ENCODE measurements at places on chromosomes 4 and X.

GRCh38 chr4:26406346-26406975, 83.8 kb downstream of the CCKAR start:
- DNase-seq: no peak

- no peak for DNase-seq
Measured at GRCh38 chrX:103063918-103064434, at the start of gene BEX1. Gene BEX1, minus strand, starts transcription at chrX:103064171. Its CDS starts 897 bp downstream, at chrX:103063274.

GRCh38 chr4:55931043-55931442, 17.7 kb upstream of the CEP135 start:
- DNase-seq: no peak

DNA sequence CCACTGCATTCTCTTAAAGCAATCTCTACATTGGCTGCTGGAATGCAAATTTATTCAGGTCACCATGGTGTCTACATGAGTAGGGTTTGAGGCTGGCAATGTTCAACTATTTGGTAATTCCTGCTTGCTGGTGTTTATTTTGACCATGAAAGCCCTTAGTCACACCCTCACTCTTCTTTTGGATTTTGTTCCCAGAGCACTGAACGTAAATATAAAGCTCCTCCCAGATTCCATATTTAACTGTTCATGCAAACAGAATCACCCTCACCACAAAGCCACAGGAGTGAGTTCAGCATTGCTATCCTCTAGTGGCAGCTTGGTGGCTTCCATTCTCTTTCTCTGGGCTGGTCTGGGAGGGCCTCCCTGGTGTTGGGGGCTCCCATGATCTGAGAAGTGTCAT, 82.8 kb downstream of the LNX1 start:
- DNase-seq: no peak

DNA sequence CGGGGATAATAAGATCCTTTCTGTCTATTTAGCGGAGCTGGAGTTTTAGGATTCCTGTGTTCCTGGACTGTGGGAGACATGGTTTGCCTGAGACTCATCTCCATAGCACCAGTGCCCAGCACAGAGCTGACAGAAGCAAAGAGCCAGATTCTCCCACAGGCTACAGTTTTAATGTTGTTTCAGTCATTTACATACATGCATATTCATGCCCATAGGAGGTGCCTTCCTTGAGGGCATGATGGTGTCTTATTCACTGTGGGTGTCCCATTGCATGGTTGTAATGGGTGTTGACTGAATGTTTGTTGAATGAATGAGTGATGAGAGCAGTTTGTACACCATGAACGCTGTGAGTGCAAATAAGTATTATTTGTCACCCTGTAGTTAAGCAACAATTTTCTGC, 260.6 kb downstream of the EVC2 start:
- no peak for DNase-seq

DNA sequence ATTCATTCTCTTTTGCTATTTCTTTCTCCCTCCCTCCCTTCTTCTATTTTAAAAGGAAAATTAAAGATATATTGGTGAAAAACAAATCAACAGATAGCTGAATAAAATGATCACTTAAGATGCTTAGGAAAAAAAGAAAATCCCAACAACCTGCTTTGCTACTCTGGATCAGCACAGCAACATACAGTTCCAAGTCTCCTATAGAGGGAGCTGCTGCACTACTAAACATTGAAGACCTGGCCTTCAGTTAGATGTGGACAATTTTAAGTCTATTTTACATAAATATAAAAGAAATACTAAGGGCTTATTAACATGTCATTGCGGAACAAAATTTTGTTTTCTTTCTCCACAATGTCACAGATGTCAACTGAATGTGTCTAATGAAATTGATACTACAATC, 226.4 kb downstream of the MAGEB5 start:
- no peak for DNase-seq

DNA sequence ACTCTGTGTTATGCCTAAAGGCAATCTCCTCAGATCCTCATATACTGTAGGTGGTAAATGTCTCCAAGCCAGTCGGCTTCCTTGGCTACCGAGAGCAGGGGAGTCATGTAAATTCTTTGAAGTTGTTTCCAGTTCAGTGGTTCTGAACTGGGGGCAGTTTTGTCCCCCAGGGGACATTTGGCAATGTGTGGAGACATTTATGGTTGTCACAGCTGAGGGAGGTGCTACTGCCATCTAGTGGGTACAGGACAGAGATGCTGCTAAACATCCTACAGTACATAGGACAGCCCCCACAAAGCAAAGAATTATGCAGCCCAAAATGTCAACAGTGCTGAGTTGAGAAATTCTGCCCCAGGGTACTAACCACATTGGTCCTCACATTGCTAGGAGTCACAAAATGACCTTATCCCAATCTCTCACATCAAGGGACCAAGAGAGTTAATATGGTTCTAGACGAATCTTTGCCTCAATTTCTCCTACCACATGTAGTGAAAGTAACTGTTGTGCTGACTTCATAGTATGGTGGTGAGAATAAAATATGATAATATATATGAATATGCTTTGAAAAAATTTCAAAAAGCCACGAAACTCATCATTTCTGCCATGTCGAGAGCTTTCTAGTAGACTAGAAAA, 104.4 kb upstream of the ARHGAP24 start:
- no peak for DNase-seq

- no peak for DNase-seq
Measured at GRCh38 chr4:23924556-23924955, 34.7 kb upstream of the PPARGC1A start.

DNA sequence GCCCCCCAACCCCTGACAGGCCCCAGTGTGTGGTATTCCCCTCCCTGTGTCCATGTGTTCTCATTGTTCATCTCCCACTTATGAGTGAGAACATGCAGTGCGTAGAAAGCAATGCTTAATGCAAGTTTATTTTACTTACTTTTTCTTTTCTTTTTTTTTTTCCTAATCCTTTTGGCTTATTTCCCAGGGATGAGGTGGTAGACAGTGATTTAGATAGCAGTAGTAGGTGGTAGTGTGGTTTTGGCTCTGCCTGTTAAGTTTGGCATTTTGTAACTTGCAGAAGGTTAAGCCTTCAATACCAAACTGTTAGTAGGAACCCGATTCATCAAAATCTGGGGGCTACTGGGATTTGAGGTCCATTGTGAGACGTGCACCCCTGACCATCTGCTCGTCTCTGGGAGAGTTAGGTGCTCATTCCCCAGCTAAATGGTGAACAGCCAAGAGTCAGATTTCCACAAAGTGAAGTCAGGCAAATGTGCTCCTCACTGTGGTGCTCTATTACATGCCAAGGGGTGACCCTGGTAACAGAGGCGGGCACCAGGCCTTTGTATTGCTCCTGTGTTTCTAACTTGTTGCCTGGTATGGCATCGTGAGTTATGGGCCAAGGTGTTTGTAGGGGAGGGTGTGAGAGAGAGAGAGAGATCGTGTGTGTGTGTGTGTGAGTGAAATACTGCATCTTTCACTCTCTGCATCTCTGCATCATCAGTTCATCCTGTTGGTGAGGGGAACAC, 70.3 kb downstream of the PHOX2B start:
- DNase-seq: no peak

GRCh38 chr4:94304365-94304971, 38.2 kb downstream of the HPGDS start:
- DNase-seq: peak; percentile 8

GRCh38 chr4:24607334-24607733, 23.0 kb upstream of the DHX15 start:
- no peak for DNase-seq

- DNase-seq: no peak
Measured at GRCh38 chr4:476501-476900, 22.5 kb downstream of the ZNF721 start.

All from activated CD4-positive, alpha-beta T cell treated with anti-CD3 and anti-CD28 coated beads for 4 hours (primary cell).